Stimulated activated CD8-positive, alpha-beta memory T cell treated with anti-CD3 and anti-CD28 coated beads, Interleukin-7, amount 100 ng/mL, for 1 hour (primary cell): ENCODE measurements at places on chromosomes 3 and 15.

DNA sequence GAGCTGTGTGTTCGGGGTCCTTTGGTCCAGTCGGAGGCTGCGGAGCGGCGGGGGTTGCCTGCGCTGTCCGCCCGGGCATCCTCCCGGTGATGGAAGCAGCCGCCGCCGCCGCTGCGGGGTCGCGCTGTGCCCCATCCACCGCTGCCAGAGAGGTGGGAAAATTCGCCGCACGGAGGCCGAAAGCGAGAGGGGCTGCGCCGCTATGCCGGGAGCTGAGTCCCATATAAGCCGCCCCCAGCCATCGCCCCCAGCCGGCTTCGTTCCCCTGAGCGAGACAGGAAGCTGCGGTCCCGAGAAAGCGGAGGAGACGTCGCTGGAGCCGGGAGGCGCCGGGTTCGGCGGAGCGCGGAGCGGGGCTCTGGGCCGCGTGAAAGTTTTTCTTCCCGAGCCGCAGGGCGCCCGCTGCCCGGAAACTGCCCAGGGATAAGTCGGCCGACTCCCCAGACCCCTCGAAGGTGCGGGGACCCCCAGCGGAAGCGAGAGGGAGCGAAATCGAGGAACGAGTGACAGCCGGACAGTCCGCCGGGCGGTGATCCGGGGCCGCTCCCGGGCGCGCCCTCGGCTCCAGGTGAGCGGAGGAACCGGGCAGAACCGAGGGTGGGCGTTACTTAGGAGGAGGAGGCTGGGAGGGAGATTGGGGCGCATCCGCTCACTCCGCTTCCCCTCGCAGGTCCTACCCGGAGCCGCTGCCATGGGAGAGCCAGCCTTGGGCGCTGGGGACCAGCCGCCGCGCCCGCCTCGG is 574 bp downstream of the CHST2 start:
- no peak for DNase-seq

DNA sequence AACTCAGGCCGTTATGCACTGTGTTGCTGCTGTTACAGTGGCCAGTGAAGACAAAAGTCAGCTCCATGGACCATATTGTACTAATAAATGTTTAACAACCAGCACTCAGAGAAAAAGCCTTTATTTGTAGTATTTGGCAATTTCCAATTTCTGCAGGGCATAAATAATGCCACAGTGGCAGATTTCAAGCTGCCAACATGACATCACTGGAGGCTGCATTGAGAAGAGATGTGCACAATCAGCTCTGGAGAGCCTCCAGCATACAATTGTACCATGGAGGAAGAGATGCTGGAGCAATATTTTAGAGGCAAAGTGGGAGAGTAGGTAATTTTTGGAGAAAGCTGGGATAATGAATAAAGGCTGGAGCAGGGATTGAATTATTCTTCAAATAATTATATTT is 9.7 kb upstream of the ALCAM start:
- DNase-seq: no peak

DNA sequence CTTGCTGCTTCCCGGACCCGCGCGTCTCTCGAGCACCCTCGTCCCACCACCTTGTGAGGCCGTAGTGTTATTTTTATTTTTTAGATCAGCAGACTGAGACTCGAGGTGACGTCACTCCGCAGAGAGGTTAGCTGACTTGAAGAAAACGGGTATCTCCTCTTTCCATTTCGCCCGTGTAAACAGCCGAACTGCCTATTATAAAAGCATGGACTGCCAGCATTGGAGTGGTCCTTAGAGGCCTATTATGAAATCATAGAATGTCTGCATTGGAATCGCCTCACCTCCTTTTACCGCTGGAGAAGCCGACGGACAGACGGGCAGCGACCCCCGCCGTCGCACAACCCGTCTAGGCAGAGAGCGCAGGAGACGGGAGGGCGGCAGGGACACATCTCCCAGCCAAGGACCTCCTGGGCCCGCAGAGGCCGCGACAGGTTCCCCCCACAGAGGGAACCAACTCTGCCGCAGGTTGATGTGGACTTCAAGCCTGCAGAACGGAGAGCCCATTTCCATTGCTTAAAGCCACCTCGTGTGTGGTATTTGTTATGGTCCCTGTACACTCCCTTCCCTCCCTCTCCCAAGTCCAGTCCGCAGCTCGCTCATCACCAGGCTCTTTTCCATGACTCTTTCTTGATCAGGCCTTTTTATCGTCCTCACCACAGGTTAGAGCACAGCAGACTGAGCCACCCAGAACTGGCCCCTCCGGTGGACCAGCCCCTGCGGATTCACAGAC is 540 bp upstream of the PPP1R2 start:
- DNase-seq: no peak

- no peak for DNase-seq
Measured at GRCh38 chr3:46400846-46401245, 6.0 kb downstream of the CCR5AS start.

DNA sequence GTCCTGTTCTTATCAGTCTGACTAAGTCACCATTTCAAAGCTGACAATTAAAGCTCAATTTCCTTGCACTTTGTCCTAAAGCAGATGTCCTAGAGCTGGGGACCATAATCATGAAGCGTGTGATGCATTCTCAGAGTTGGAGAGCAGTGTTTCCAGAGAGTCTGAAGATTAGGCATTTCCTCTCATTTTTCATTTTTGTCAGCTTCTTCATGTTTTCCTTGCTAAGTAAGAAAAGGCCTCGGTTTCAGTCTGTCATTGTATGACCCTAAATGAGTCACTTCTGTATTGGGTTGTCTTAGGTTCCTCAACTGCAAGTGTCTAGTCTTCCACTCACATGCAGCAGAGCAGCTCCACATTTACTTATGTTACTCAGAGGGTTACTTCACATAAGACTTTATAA is 257.2 kb upstream of the TPRG1 start:
- no peak for DNase-seq

GRCh38 chr3:194481103-194481502 is 5.7 kb downstream of the ATP13A3 start:
- no peak for DNase-seq

DNA sequence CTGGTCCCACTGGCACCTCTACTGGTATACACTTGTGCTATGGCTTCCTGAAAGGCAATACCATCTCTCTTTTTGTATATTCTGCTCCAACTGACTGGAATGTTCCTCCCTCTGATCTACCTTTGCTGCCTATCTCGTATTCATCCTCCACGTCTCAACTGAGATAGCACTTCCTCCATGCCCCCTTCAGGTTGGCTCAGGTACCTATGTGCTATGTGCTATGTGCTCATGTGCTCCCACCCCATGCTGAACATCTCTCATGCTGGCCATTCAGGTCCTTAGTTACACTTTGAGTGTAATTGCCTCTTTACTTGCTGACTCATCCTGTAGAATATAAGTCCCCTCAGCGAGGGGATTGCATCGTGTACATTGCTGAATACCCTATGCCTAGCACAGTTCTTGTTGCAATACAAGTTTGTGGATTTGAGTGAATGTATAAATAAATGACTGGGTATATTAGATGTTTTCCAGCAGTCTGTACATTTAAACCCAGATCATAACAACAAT is 156.9 kb downstream of the SOX2 start:
- no peak for DNase-seq

GRCh38 chr3:71070497-71071463 is 512.7 kb downstream of the FOXP1 start:
- DNase-seq: no peak

- DNase-seq: no peak
Measured at GRCh38 chr15:95520922-95521321, 809.6 kb upstream of the NR2F2 start.

DNA sequence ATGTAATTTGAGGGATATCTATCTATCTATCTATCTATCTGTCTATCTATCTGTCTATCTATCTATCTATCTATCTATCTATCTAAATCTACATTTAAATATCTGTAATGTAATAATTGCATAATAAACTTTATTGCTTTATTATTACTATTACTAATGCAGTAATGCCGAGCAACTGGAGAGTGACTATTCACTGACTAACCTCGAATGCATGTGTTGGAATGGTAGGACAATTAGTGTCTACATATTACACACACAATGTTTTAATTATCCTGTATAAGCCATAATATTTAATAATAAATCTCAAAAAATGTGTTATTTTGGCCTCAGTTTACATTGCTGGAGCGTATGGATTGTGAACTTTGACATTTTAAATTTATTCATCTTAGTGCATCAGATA is 25.2 kb upstream of the CNTN3 start:
- DNase-seq: no peak

GRCh38 chr15:76198456-76199105 is 112.7 kb downstream of the ETFA start:
- no peak for DNase-seq

GRCh38 chr3:70352215-70352614 is 39.8 kb upstream of the MDFIC2 start:
- DNase-seq: no peak

DNA sequence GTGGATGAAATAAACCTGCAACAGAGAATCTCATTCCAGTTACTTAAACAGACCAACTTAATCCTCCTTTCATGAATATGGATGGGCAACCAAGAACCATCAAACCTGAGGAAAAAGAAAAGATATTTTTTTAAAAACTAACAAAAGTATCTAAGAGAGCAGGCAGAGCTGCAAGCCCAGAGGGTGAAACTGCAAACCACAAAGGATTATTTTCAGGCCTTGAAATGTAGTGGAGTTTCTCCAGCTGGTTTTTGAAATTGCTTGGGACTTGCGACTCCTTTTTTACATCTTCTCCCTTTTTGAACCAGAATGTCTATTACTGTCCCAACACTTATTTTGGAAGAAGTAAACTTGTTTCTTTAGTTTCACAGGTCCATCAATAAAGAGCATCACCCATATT is 87.4 kb downstream of the STAG1 start:
- no peak for DNase-seq

GRCh38 chr3:76664816-76665215 is 375.1 kb upstream of the ROBO2 start:
- no peak for DNase-seq

- no peak for DNase-seq
Measured at GRCh38 chr3:36771931-36772330, 7.6 kb upstream of the DCLK3 start.

DNA sequence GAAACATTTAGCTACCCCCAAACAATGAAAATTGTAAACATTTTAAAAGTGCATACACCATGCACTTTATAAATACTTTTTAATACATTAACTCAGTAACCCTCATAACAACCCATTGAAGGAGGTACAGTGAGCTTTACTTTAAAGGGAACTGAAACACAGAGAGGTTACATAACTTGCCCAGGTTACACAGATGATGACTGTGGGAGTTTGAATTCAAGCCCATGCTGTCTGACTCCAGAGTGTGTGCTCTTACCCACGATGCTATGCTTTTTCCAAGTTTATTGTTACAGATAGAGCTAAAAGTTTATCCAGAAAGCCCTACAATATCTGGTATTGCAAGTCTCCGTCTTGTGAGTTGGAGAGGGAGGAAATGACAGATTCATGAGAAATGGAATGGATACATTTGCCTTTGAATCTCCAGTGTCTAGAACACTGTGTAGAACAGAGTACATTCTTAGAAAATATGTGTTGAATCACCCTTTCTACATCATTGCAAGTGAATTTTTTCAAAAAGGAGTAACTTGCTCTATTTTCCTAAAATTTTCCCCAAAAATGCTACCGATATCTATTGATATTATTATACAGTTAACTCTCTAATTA is 428.3 kb downstream of the NAALADL2 start:
- DNase-seq: no peak

- DNase-seq: no peak
Measured at GRCh38 chr3:71029770-71030169, 553.8 kb downstream of the FOXP1 start.

GRCh38 chr3:40598962-40599361 is 74.2 kb downstream of the ZNF621 start:
- DNase-seq: no peak

GRCh38 chr15:62534996-62535395 is 369.9 kb upstream of the C2CD4B start:
- no peak for DNase-seq

DNA sequence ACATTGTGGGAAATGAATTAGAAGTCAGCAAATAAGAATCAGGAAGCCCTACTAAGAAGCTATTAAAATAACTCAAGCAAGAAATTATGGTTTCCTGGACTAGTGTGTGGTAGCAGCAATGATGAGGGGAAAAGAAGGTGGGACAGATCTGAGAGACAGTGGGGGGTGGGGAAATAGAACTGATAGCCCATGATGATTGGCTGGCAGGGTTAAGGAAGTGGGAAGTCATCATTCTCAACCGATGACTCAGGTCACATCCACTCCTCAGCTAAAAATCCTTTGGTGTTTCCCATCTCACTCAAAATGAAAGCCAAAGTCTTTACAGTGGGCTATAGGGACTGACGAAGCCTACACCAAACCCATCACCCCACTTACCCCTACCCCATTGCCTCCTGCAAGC is 153.9 kb upstream of the ARHGEF26 start:
- DNase-seq: no peak

DNA sequence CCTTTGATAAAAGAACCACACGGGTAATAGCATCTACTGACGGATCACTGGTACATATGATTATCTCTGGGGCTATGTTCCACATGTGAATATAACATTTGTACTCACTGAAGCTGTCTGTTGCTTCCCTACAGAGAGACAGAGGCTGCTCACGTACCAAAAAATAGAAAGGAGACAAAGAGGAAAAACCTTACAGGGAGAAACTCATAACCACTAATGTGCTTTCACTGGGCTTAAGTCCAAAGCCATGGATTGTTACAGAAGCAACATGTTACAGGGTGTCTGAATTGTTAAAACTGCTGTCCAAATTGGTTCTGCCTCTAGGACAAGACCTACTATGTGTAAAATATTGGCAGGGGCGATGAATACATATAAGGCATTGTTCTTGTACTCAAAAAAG is 311.9 kb downstream of the FOXP1 start:
- DNase-seq: no peak

- no peak for DNase-seq
Measured at GRCh38 chr15:29636140-29636539, 186.1 kb downstream of the TJP1 start.

DNA sequence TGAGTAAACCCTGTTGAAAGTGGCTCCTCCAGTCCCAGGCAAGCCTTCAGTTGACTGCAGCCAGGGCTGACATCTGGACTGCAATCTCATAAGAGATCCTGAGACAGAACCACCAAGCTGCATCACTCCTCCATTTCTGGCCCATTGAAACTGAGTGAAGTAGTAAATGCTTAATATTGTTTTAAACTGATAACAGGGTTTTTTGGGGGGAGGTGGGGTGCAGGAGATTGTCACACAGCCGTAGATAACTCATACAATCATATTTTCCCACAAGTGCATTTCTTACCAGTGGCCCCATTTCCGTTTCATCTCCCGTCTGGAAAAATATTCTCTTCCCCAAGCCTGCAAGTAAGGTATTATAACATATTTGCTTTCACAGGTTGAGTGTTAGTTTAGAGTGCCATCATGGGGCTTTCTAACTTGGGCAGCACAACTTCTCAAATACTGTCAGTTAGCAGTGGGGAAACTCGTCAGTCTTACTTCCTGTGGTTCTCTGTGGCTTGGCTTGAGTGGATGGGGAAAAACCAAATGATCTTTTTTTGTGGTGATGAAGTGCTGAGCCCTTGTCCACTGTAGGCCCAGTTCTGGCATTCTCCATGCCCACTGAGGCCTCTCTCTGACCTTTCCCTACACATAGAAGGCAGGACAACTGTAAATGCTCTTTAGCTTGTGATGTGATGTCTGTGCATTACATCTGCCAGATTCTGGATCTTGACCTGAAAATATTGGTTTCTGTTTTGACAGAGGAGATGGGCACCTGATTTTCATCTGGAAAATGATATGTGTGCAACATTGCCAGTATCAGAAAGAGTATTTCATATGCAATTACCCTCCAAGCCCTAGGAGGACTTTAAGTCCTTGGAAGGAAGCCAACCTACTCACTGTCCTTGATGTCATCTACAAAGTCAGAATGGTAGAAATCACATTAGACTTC is 90.1 kb upstream of the BHLHE40 start:
- DNase-seq: no peak
